Stimulated activated CD8-positive, alpha-beta memory T cell treated with anti-CD3 and anti-CD28 coated beads, Interleukin-4, amount 100 ng/mL, for 1 hour (primary cell): ENCODE measurements at places on chromosomes 1 and 21.

DNA sequence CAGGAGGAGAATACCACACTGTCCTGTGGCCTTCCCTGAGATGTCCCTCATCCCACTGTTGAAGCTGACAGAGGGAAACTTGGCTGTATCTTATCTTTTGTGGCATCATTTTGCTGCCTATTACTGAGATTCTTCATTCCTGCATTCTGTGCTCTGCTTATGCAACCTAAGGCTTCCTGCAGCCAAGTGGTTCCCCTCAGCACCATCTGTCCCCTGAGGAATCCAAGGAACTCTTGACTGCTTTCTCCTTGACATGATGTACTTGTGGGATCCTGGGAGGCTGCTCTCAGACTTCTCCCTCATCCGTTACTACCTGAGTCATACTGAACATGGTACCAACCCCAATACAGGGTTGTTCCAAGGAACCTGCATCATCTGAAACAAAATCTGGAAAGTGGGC is 21.1 kb upstream of the RIMKLA start:
- DNase-seq = no peak

DNA sequence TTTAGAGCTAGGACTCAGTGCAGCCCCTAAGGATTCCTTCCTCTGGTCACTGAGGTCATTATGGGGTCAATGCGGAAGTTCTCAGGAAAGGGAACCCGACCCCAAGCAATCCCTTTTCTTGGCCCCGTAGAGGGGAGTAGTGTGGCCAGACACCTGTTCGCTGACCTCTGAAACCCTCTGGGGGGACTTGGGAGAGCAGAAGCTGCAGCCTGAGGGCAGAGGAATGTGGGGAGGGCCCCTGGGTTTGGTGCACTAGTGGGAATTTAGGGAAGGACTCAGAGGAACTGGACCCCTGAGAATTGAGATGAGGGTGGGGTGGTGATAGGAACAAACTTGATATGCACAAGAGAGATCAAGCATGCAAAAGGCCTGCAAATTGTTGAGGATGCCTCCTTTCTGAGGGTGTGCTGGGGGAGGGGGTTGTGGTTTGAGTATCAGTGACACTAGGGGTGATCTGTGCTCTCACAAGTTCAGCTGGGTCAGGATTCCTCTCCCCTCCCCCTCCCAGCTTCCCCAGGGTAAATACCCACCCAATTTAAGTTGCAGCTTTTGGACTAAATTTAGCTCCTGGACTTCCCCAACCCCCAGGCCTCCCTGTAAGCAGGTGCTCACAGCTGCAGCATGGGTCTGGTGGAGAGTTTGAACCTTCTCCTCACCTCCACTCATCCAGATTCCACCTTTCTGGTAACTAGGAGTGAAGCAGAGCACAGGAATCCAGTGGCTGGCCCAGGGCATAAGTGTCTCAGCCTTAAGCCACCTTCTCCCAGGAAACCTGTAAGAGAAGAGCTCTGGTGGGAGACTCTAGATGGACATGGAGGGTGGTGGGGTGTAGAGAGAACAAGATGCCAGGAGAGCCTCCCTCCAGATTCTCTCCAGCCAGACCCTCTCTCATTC is 13.5 kb downstream of the ADAMTSL4 start:
- no peak for DNase-seq

- DNase-seq = no peak
Observed at GRCh38 chr21:40164905-40165772, 297.9 kb downstream of the PCP4 start.

DNA sequence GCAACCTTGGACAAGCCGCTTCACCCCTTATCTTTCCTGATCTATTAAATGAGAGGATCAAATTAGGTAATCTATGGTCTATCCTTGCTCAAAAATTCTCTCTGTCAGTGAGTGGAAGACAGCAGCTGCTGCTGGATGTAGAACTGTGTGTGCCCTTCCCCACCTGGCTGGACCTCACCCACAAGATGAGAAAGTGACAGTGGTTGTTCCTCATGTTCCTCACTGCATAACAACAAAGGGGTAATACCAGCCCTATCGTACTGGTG is 16.9 kb downstream of the SSR2 start:
- no peak for DNase-seq

GRCh38 chr1:246067432-246068216 is 439.5 kb downstream of the SMYD3 start:
- no peak for DNase-seq

DNA sequence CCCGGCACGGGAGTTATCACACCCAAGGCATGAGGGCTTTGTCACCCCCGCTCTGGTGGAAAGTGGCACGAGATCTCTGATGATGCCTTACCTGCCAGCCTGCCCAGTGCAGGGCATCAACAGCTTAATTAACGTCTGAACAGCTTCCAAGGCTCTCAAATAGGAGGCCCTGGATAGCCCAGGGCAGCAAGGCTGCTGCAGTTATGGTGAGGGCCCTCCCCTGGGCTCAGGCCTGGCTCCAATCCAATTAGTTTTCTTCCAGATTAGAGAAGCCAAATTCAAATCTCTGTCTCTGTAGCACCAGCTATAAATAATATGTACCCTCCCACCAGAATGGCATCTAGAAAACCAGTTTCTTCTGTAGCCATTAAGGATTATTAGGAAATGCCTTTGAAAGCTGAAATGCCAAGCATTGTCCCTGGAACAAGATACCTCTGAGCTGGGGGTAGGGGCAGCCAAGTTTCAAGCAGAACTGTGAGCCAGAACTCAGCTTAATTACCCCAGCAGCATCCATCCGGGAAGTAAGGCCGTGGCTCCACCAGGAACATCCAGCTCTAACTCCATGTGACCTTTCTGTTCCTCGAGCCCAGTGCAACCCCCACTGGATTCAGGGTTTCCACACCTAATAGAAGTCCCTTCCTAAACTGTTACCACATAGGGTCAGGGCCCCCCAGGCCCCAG is 12.5 kb downstream of the QSOX1 start:
- no peak for DNase-seq

- DNase-seq = no peak
Observed at GRCh38 chr21:27648560-27648959, 681.7 kb upstream of the ADAMTS5 start.

GRCh38 chr1:3219005-3219790 is 150.2 kb downstream of the PRDM16 start:
- no peak for DNase-seq

- DNase-seq = no peak
Observed at GRCh38 chr1:220241072-220241663, 31.1 kb downstream of the RAB3GAP2 start.

DNA sequence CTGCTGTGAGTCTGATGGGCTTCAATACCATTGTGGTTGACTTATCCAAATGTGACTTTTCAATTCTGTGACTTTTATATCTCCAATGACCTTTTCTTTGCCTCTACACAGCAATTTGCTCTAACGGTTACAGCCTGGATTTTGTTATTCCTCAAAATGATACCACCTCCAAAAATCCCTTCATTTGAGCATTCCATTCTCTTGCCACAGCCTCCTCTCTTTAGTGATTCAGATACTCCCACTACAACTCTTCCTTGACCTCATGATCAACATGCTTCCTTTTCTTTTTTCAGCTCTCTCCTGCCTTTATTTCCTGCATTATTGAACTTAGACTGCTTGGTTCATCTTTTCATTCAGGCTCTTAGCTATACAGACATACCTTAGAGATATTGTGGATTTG is 16.6 kb upstream of the IL19 start:
- DNase-seq = no peak
